ENCODE measurements at places on chromosomes 5 and 9. TPM values are rescaled to one million over a fixed set of nuclear protein-coding genes. Genes with fewer than 3 reads are reported as not detected.

- no peak for DNase-seq
Observed at GRCh38 chr5:92640340-92640739, 940.7 kb downstream of the NR2F1-AS1 start.

DNA sequence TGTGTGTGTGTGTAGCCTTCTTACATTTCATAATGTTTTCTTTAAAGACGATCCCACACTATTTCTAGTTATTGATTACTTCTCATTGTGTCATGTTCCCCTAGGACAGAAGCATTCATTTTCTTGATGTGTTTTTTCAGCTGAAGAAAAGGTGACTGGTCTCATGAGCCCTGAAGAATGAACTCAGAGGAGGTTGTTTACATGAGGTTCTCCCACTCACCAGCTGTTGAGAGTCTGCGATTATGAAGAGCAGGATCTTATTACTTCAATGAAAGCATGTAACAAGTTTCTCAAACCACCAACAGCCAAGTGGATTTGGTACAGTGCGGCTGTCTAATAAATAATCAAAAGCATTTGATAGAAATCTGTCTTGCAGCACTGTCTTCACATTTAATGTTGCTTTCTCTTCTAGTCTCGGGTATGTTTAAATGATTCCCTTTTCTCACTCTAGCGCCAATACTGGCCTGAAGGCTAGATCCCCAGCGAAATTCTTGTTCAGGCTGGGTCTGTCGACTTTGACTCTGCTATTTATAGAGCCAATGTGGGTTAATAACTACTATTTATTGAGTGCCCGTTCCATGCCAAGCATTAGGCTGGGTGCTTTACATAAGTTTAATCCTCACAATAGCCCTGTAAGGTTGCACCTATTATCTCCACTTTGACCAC lies 9.6 kb upstream of the FSD1L start:
- DNase-seq, result no peak

Gene PCDHB7
- total RNA-seq, result 6.7 TPM

GRCh38 chr9:77744841-77745430 lies 96.8 kb upstream of the GNA14 start:
- DNase-seq, result no peak

- no peak for DNase-seq
Observed at GRCh38 chr5:132557478-132558172, 848 bp downstream of the RAD50 start.

Gene UBAC1
- 38.0 TPM for total RNA-seq

DNA sequence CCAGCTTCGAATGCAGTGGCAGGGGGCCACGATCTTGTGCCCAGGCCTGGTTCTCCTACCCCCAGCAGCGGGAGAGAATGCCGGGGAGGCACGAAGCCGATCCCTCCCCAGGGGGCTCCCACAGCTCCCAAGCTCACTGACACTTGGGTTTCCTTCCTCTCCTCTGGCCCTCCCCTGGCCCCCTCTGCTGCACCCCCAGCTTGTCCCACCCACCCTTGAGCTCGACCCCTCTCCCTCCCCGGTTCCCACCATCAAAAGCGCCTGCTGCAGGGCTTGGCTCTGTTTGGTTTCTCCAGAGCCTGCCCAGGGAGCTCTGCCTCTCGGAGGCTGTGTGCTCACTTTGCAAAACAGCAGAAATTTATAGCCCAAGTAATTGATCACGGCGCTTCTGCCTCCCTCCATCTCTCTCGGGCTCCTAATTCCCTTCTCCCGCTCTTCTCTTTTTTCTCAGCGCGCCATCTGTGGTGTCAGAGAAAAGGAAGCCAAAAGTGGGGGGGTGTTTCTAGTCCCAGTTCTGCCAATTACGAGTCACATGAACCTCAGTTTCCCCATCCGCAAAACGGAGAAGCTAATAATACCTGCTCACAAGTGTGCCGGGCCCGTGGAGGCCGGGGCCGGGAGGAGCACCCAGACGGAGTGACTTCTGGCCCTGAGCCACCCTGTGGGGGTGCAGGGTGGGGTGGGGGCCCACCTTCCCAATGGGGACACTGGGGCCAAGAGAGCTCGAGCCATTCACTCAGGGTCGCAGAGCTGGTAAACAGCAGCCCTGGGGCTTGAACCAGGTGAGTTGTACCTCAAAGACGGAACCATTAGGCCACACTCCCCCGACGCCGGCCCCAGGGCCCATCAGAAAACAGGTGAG lies 141.2 kb upstream of the IER5L start:
- DNase-seq, result no peak

GRCh38 chr9:110999379-110999778 lies 38.9 kb downstream of the LPAR1 start:
- no peak for DNase-seq

Gene C9orf152
- total RNA-seq, result not detected

Gene PPIP5K2
- 79.4 TPM for total RNA-seq

GRCh38 chr9:126334721-126335621 lies 8.3 kb downstream of the MVB12B start:
- no peak for DNase-seq

GRCh38 chr5:151234476-151235238 lies 10.8 kb upstream of the CCDC69 start:
- peak; percentile 67 for DNase-seq

DNA sequence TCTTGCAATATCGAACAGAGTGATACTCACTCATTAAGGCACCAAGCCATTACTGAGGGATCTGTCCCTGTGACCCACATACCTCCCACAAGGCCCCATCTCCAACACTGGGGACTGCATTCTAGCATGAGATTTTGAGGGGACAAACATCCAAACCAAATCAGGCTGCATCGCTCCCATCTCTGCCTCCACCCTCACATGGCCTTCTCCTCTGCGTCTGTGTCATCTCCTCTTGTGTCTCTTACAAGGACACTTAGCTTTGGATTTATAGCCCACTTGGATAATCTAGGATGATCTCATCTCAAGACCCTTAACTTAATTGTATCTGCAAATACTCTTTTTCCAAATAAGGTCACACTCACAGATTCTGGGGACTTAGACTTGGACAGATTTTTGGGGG lies 284.4 kb upstream of the DAP start:
- DNase-seq, result no peak

DNA sequence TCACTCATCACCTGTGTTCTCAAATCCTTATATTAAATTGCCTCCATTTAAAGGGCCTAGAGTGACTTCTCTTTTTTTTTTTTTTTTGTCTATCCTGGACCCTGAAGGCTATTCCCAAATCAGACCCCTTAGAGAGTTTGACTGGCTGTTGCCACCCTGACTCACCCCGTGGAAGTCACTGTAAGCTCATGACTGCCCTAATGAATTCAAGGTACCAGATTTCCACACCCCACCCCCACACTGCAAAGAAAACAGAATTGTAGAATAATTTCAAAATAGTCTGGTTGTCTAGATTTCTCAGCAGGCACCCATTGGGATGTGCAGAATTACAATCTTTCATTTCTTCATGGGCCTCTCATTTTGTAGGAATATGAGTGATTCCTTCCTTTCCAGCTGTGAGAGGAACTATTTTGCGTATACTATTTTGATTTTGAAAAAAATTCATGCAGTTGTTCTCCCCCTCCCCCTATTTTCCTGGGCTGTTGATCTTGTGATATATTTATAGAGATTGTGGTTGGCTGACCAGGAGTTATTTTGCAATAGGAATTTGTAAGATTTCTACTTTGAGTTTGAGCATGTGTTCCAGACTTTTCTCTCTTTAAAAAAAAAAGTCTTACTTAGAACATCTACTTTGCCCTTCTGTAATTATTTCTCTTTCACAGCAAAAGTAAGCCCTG lies 79.1 kb downstream of the ZNF618 start:
- DNase-seq, result no peak

Gene PCDHA1
- total RNA-seq, result not detected

DNA sequence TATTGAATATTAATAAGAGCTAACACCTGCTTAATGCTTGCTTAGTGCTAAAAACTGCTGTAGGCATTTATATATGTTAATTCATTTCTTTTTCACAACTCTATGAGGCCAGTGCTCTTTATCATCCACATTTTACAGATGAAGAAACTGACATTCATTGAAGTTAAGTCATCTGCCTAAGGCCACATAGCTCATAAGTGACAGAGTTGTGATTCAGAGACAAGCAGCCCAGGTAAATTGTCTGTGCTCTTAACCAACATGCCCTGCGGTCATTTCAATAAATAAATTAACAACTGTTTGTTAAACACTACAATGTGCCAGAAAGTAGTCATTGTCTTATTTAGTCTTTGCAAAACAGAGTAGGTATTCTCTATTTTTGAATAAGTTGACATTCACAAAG lies 1354.4 kb upstream of the C9orf72 start:
- DNase-seq, result no peak

- no peak for DNase-seq
Observed at GRCh38 chr5:60533789-60534188, 166.2 kb downstream of the DEPDC1B start.

GRCh38 chr9:15268782-15269181 lies 38.2 kb downstream of the TTC39B start:
- DNase-seq, result no peak

- DNase-seq, result no peak
Observed at GRCh38 chr9:70534061-70534460, 119.6 kb upstream of the KLF9 start.

DNA sequence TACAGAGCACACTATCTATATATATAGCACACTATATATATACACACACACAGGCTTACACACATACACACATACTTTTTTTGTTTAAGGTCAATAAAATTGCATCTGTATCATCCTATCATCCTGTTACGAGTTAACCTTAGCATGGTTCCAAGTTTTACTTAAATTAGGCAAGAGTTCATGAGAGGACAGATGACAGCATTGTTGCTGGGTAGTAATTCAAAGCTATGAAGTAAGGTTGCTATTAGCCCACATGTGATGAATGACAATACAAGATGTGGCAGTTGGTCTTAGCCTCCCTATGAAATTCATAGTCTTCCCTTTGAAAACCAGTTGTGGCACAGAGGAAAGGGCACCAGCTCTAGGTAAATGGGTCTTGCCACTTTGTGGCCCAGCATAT lies 438.1 kb downstream of the ACTL7B start:
- DNase-seq, result no peak

Gene NDUFA8
- 25.3 TPM for total RNA-seq

Gene ANKRD18A
- 0.18 TPM for total RNA-seq

DNA sequence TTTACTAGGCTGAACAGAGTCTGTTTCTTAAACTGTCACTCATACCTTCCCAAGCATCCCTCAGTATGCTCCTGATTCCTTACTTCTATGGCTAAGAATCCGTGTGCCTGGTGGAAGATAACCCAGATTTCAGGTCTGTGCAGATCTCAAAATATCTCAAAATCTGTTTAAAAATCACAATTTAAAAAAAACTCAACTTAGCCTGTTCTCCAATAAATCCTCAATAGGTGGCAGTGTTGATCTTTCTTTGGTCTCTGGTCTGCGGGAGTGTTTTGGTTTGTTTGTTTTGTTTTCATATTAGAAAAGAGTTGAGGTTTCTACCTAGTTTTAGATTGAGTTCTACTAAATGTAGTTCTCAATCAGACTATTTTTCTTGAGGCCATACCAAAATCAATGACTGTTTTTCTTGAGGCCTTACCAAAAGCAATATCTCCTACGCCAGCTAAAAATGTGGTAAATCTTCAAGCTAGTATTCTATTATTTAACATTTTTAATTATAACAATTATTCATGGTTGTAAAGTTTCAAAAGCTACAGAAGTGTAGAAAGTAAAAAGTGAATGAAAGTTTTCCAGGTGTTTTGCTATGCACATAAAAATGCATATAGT lies 57.9 kb downstream of the TGFBR1 start:
- no peak for DNase-seq

Gene OGN
- 318 TPM for total RNA-seq

GRCh38 chr5:93721511-93721910 lies 19.9 kb downstream of the POU5F2 start:
- DNase-seq, result no peak

- no peak for DNase-seq
Observed at GRCh38 chr5:109347252-109347888, 62.4 kb downstream of the PJA2 start.

DNA sequence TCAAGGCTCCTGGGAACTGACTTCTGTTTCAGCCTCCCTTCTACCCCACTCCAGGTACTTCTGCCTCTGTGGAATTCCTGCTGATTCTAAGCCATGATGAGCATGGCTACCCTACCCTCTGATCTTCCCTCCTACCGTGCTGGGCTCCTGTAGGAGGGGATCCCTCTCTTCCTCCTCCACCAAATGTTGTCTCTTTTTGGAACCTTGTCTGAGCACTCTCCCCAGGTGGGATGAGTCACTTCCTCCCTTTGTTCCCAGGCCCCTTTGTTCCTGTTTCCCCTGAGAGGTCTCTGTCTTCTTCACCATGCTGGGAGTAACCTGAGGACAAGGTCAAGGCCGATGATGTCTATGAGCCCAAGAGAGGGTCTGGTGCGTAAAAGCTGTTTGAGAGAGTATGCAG lies 213.2 kb downstream of the GABBR2 start:
- DNase-seq, result no peak

Gene PCDHB16
- 5.1 TPM for total RNA-seq

- no peak for DNase-seq
Observed at GRCh38 chr9:109411069-109411761, 86.9 kb downstream of the PTPN3 start.

GRCh38 chr9:37727013-37727412 lies 26.6 kb upstream of the TRMT10B start:
- DNase-seq, result no peak

Measured in aorta (tissue), 5 donors.